T-helper 1 cell treated with Interleukin-12 subunit alpha and Interleukin-12 subunit beta and Interleukin-4 antibody, amounts not matched to agents 30 ng/mL and 1 ng/mL, for 36 hours (primary cell): ENCODE measurements at places on chromosomes 3 and 15. TPM values are rescaled to one million over a fixed set of nuclear protein-coding genes. Genes with fewer than 3 reads are reported as not detected.

The LMAN1L gene
- total RNA-seq: 3.7 and 3.8 TPM in 2 replicates

The FBLN2 gene
- total RNA-seq: not detected in 2 replicates

The MESP2 gene
- not detected in 2 replicates for total RNA-seq

The DUOXA2 gene
- not detected in 2 replicates for total RNA-seq

The ROBO1 gene
- total RNA-seq: 0.15 and 0.93 TPM in 2 replicates

The SERINC4 gene
- 0.17 and 0.41 TPM in 2 replicates for total RNA-seq

The ITIH1 gene
- not detected in 2 replicates for total RNA-seq

The TRIM42 gene
- not detected in 2 replicates for total RNA-seq

The FAM107A gene
- not detected in 2 replicates for total RNA-seq

The SPINT1 gene
- 4.5 and 4.7 TPM in 2 replicates for total RNA-seq

The MEIS2 gene
- total RNA-seq: not detected in 2 replicates

The CSPG4 gene
- not detected in 2 replicates for total RNA-seq

The CFAP161 gene
- total RNA-seq: not detected in 2 replicates
